ENCODE measurements at places on chromosomes 12 and 14.

DNA sequence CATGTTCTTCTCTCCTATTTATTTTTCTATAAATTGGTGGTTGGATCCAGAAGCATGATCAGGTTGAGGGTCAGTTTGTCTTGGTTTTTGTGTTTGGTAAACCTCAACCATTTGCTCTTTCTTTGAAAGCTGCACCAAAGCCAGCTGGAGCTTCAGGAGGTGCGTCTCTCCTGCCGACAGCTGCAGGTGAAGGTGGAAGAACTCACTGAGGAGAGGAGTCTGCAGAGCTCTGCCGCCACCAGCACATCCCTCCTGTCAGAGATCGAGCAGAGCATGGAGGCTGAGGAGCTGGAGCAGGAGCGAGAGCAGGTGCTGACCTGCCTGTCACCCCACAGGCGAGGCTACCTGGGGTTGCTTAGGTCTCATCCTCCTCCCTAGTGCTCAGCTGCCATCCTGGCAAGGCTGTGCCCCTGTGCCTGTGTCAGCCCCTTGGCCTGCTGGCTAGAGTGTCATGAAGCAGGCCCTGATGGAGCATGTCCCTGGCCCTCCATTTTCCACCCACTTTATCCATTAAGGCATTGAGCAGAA lies 45.0 kb downstream of the RAB35 start:
- no peak for DNase-seq

GRCh38 chr12:62284749-62285148 lies 24.5 kb downstream of the USP15 start:
- no peak for DNase-seq

DNA sequence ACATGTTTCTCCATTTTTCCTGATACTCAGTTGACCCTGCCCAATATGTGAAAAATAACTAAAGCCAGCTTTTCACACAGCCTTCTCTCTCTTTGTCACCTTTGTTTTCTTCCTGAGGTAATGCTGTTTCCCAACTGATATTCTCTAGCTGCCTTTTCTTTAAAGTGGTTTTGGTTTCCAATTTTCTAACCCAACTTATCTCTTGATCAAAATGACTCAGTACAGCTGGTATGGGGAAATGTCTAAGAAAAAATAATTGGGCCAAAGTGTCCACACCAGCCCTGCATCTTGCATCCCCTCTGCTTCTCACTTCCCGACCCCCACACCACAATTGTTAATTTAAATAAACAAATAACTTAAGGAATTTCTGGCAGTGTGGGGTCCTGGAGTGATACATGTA lies 193.8 kb downstream of the SYT1 start:
- DNase-seq: peak; percentile 63

DNA sequence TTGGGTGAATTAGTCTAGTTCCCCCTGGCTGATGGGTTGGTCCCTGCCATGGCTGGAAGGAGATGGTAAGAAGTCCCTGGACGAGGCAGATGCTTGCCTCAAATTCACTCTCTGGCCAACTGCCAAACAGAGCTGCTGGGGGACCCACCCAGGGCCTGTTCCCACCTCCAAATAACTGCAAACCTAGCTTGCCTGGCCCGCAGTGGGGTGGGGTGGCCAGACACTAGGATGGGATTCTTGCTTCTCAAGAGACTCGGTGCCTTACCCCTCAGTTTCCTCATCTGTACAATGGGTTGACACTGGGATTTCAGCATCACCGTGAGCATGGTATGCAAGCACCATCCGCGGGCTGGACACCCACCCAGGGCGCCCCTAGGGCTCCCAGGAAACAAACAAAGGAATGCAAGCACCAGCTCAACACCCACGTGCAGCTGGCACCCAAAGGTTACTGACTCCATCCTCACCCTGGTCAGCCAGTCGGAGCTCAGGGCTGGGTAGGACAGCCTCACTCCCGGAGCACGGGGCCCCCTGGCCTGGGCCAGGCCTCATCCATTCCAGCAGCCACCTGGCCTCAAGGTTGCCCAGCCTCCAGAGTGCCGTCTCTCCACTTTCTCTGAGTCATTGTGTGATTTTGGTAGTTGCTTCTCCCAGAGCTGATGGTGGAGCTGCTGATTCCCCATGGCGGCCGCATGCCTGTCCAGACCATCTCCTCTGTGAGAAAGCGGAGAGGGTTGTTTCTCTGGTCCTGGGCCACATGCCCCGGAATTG lies 205.2 kb upstream of the RTL1 start:
- DNase-seq: no peak

- DNase-seq: no peak
Observed at GRCh38 chr12:108338915-108339657, at the start of gene CMKLR1. TSS of gene CMKLR1 (minus strand) at chr12:108339311. CDS start at chr12:108293591, 45,720 bp downstream.

DNA sequence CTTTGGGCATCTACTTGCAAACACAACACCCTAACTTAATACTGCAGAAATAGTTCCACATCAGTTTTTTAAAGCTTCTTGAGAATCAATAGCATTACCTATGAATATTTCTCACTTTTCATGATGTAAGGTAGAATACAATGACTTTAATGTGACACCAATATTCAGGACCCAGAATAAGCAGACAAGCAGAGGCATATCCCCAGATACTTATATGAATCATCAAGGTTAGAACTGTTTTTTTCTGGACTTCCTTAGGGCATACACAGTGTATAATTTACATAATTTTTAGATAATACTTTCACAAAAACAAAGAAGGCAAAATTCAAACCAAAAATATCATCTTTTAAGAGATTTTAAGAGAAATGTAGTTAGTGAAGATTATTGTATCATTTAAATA lies 885.8 kb downstream of the FSCB start:
- no peak for DNase-seq

- DNase-seq: no peak
Observed at GRCh38 chr12:96201272-96202227, 7.4 kb downstream of the ELK3 start.

GRCh38 chr14:50910495-50911420 lies 33.5 kb downstream of the PYGL start:
- DNase-seq: no peak

- peak; percentile 69 for DNase-seq
Observed at GRCh38 chr12:98456576-98457573, 58.5 kb upstream of the TMPO start.

DNA sequence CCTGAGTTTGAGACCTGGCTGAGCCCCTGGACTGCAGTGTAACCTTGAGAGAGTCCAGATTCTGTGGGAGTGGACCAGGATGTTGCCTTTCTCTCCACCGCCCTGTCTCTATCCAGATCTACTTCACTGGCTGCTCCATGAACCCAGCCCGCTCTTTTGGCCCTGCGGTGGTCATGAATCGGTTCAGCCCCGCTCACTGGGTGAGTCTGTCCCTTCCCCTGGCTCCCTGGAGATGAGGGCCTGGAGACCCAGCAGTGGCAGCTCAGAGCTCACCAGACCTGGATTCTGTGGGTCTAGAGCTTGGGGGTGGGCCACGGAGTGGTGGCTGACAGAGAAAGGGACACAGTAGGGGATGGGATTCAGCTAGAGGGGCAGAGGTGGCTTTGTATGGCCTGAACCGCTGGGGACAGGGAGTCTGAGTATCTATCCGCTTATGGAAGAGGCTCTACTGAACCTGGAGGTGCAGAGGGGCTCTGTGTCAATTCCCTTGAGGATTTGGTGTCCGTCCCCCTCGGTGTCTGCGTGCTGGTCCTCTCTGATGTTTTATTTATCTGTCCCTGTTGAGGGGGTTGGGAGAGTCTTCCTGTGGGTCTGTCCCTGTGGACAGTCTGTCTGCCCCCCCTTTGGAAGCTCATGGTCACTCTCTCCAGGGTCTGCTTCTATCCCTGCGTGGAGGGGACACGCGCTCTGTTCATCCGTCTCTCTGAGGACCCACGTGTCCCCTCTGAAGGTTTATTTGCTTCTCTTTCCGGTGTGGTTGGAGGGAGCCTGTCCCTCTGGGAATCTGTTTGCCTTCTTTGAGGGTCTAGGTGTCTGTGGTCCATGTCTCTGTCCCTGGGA lies 2.5 kb downstream of the AQP5 start:
- DNase-seq: no peak

- no peak for DNase-seq
Observed at GRCh38 chr12:32588604-32589003, 90.5 kb upstream of the DNM1L start.

DNA sequence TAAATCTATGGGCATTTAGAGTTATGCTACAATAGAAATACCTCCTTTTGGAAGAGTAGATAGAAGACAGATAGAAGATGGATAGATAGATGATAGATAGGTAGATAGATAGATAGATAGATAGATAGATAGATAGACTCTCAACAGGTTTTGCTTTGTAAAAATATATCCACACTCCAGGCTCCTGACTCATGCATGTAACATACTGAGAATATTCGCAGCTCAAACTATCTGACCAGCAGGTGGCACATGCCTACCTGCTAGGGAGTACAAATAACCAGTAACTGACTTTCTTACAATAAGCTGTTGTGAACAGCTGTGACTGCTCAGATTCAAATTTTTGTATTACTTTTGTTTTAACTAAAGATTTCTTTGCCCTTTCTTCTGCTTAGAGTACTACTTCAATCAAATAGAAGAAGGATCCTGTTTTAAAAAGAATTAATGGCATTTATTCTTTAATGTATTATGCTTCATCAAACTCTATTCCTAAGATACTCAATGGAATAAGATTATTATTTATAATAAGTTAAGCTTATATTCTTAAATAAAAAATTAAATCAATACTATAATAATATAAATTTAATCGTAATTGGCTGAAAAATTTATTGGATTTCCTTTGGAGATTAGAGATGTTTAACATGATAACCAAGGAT lies 15.8 kb upstream of the CPNE8 start:
- DNase-seq: peak; percentile 88

DNA sequence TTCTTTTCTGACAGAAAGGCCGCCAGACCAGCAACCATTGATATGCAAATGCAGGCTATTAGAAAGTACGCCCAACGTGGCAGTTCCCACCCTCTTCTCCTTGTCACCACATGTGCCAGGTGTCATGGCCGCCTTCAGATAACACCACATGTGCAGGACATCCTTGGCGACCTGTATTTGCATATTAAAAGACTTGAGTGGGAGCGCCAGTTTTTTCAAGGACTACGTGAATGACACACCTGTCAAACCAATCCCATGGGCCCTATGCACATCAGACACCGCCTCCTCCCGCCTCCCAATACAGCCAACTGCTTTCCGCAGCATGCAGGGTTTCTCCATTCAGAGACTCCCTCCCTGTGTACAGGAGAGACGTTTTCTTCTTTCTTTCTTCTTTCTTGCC lies 318.6 kb upstream of the FAR2 start:
- DNase-seq: no peak

GRCh38 chr12:128727999-128728398 lies 95.8 kb downstream of the SLC15A4 start:
- DNase-seq: peak; percentile 99

DNA sequence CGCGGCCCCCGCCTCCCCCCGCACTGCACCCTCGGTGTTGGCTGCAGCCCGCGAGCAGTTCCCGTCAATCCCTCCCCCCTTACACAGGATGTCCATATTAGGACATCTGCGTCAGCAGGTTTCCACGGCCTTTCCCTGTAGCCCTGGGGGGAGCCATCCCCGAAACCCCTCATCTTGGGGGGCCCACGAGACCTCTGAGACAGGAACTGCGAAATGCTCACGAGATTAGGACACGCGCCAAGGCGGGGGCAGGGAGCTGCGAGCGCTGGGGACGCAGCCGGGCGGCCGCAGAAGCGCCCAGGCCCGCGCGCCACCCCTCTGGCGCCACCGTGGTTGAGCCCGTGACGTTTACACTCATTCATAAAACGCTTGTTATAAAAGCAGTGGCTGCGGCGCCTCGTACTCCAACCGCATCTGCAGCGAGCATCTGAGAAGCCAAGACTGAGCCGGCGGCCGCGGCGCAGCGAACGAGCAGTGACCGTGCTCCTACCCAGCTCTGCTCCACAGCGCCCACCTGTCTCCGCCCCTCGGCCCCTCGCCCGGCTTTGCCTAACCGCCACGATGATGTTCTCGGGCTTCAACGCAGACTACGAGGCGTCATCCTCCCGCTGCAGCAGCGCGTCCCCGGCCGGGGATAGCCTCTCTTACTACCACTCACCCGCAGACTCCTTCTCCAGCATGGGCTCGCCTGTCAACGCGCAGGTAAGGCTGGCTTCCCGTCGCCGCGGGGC lies at the start of gene FOS:
TSS of gene FOS (plus strand) at position 407 of the 731 bp plus-strand sequence. CDS start at position 562, 155 bp downstream.
- peak; percentile 89 for DNase-seq

GRCh38 chr14:59229653-59230406 lies 41.4 kb downstream of the DAAM1 start:
- no peak for DNase-seq

DNA sequence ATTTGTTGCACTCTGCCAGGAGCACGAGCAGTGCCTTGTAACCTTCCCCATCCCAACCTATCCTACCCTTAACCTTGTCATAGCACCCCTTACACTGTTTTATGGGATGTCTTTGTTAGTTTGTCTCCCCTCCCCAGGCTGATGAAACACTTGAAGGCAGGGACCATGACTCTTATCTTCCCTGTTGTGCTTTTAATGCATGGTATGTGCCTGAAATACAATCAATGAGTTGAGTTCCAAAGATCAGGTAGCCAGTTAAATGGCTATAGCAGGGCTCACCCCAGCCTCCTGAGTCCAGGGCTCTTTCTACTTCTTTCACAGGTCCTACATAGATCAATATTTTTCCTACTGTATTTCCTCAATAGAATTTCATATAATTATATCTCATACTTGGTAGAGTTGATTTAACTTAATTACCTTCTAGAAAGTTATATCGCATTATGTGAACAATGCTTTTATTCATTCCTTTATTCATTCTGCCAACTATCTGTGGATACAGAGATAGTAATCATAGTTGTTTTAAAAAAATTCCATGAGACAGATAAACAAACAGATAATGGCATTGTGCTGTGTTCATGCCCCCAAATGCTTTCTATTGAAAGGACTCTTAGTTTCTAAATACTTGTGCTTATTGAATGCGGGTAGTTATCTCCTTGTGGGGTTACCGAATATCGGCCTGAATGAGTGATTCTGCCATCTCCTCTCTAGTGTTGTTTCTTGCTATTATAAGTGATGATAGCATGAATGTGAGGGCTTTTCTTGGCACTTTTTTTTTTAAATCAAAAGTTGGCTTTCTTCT lies 347.4 kb downstream of the NPAS3 start:
- no peak for DNase-seq

DNA sequence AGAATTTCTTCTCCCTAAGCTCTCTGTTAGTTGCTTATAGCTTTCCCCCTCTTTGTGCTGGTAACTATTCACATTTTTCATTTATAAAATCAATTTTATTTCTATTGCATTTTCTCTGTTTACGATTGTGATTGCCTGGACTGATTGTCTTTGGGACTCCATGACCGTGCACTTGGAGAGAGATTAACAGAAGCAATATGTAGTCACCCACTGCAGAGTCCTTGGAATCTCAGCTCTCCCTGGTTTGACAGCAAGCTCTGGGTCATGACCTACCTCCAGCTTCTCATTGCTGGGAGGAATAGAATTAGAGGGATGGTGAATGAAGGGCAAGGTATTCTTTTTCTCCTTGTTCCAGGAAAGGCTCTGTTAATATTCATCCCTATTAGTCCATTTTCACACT lies 398.2 kb downstream of the AACS start:
- DNase-seq: no peak
